ENCODE measurements at places on chromosomes 2 and 18.

DNA sequence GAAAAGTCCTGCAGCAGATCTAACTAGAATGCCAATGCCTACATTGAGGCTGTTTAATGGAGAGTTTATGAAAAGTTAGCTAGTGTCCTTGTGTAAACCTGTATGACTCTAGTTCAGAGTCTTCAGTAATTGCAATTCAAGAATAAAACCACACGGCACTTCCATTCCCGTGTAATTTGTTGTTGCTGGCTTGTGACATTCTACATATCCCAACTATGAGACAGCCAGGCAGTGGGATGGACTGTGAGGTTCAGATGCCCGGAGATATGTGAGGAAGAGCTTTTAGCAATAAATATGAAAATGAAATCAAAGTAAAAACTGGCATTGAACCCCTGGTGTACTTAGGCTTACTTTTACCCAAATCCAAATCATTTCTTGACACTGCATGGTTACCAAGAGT is 263.4 kb downstream of the NEDD4L start:
- no peak for DNase-seq

GRCh38 chr18:6751222-6751621 is 21.7 kb downstream of the ARHGAP28 start:
- DNase-seq, result no peak

- DNase-seq, result peak; percentile 30
These were observed 49.5 kb downstream of the CCDC148 start for GRCh38 chr2:158407031-158407430.

- no peak for DNase-seq
These were observed 137.0 kb downstream of the RND3 start for GRCh38 chr2:150350500-150350899.

DNA sequence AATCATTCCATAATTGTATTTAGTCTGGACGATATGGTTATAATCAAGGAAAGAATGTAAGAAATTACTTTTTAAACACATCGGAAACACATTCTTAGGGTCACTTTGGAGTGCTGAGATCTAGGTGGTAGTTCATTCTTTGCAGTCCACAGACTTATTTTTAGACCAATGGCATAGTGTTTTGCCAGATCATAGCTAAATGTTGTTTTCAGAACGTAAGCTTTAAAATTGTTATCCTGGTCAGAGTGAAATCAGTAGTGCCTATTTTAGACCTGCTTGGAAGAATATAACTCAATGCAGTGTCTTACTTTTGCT is 4.3 kb downstream of the MYL12A start:
- no peak for DNase-seq

DNA sequence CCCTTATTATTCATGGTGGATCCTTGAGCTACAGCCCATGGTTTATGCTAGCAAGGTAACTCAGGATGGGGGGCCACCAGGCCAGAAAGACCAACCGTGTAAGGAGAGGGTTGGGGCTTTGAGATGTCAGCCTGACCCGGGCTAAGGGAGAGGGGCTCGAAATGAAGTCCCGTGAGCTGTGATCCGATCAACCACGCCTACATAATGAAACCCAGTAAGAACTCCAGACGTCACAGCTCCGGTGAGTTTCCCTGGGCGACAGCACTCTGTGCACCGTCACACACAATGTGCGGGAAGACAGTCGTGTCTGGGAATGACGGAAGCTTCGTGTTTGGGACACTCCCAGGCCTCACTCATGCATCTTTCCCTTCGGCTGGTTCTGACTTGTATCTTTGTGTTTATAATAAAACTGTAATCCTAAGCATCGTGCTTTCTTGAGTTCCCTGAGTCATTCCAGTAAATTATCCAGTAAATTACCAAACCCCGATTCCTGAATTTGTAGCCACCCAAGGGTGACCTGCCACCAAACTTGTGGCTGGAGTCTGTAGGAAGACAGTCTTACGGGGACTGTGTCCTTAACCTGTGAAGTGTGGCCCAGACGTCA is 44.2 kb downstream of the CYP27C1 start:
- DNase-seq, result no peak

GRCh38 chr2:234952270-234953115 is 676 bp downstream of the SH3BP4 start:
- peak; percentile 41 for DNase-seq

DNA sequence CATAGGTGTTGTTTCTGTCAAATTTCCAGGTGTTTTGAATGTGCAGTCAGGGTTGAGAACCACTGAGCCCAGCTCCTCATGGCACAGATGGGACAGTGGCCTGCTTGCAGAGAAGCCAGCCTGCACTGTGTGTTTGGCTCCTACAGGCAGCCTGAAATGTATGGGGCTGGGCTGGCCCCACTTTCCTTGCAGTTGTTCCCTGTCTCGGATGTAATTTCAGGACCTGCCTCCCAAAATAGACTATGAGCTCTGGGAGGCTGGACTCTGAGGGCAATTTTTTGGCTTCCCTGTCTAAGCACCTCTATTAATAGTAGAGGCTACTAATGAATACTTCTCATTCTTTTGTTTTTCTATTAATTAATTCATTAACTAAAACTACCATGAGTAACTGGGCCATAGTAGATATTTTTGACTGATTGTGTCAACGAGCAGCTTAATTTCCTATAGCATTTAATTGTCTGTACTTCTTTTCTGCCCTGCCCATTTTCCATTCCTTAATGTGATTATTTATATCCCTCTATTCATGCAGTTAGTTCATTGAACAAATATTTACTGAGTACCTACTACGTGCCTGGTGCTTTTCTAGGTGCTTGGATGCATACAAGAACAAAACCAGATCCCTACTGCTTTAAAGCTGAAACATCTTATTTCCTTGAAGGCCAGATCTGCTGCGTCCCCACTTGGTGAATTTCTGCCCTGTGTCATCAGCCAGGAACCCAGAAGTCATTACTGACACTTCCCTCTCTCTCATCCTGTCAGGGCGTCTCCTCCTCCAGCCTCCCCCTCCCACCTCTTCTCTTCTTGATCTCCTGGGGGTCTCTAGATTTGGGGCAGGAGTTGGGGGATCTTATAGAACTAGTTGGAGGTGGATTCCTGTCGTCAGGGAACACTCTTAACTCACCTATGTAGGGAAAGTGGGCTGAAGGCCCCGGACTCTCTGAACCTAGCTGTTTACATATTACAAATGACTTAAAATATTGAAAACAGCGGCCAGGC is 16.3 kb downstream of the DYSF start:
- DNase-seq, result no peak

GRCh38 chr2:216897561-216898203 is 37.8 kb upstream of the TNP1 start:
- no peak for DNase-seq

DNA sequence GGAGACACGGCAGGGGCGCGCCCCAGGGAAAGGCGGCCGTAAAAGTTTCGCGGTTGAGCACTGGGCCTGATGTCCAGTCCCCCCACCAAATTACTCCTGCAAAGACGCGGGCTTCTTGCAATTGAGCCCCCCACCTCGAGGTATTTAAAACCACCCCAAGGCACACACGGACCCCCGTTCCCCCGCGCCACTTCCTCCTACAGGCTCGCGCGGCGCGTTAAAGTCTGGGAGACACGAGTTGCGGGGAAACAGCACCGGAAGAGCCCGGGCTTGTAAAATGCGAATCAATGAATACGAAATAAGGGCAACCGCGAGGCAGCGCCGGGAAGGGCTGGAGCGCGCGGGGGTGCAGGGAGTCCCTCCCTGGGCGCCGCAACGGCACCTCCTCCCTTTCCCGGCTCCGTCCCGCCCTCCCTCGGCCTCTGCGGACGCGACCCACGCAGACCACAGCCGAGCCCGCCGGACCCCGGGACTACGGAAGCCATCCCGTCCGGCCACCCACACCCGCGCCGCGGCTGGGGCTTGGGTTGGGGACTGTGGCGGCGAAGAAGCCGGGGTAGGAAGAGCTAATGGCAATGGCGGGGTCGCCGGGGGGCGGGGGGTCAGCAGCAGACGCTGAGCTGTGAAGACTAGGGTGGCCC is 918 bp upstream of the NETO1 start:
- DNase-seq, result no peak

GRCh38 chr18:77161383-77161782 is 28.8 kb upstream of the MBP start:
- no peak for DNase-seq

DNA sequence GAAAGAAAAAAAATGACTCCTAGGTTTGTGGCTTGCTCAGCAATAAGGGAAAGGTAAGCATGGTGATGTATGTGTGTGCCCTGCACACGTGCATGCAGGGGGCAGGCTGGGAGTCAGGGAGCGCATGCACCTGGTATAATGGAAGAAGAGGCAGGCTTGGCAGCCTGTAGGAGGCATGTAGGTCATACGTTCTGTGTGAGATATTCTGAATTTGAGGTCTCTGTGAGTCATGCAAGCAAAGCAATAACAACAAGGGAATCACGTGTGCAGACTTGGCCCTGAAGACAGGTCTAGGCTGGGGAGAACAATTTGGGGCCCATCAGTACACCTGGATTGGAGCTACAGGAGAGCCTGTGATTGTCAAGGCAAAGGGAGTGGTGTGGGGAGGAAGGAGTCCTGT is 94.5 kb upstream of the TTC39C start:
- DNase-seq, result no peak

- DNase-seq, result no peak
These were observed 137.6 kb downstream of the CERS6 start for GRCh38 chr2:168593713-168594112.

- DNase-seq, result no peak
These were observed 310.7 kb upstream of the EPAS1 start for GRCh38 chr2:45986509-45986908.

GRCh38 chr18:52160636-52161035 is 179.4 kb upstream of the DCC start:
- DNase-seq, result no peak

GRCh38 chr2:86433137-86433536 is 8.0 kb upstream of the KDM3A start:
- no peak for DNase-seq

DNA sequence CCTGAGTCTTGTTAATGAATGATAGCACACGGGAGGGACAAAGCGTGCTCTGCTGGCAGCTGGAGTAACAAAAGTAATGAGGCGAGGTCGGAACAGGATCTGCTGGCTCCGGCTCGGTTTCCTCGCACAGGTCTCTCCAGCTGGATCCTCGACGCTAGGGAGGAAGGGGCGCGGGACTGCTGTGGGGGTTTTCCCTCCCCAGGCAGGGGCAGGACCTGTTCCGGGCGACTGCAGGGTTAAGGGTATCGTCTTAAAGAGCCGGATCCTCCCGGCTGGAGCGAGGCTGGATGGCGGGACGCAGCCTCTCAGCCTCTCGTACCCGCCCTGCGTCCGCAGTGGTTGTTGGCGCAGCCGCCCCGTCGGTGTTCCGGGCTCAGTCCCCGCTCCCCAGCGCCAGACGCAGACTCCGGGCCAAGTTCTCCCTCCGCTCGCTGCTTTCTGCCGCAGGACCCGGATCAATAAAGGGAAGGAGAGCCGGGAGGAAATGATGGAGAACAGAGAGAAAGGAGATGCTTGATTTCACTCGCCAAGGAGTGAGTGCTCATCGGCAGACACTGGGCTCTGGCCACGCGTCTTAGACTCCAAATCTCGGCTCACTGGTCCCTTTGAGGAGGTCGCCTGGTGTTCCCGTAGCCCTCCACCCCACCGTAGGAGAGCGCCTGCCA is 1.1 kb upstream of the LIPG start:
- peak; percentile 36 for DNase-seq

DNA sequence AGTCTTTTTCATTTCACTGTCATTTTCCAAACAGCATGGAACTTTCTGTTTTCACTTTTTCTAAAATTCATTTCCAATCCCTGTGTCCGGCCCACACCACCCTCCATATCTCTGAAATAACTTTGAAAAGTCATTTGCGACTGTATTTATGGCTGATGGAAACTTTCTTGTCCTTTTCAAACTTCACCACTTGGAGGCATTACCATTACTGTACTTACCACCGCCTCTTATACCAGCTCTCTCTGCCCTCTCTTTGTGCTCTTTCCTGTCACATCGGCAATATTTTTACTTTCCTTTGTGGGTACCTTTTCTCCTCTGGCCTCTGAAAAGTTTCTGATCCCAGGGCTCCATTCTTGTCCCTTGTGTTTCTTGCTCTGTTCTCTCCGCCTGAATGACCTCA is 39.5 kb upstream of the IL1RL1 start:
- DNase-seq, result no peak

GRCh38 chr2:217035967-217036366 is 176.1 kb upstream of the TNP1 start:
- no peak for DNase-seq

DNA sequence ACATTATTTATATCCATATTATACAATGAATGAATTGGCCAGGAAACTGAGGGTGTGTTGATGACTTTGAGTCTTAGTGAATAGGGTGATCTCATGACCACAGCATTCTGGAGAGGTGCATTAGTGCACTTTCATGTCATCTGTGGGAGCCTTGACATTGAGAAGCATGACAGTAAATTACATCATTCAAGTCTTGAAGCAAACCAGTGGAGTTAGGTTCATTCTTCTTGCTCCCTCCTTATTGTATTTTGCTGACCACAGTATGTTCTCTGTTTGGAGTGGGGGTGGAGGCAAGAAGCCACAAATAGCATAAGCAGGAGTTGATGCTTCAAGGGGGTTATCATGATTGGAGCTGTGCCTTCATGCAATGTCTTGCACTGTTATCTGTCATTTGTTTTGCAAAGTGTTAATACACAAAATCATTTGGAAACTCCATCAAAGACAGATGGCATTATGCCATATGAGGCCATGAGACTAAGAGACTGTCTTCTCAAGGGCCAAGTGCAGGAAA is 680.2 kb downstream of the NYAP2 start:
- no peak for DNase-seq

DNA sequence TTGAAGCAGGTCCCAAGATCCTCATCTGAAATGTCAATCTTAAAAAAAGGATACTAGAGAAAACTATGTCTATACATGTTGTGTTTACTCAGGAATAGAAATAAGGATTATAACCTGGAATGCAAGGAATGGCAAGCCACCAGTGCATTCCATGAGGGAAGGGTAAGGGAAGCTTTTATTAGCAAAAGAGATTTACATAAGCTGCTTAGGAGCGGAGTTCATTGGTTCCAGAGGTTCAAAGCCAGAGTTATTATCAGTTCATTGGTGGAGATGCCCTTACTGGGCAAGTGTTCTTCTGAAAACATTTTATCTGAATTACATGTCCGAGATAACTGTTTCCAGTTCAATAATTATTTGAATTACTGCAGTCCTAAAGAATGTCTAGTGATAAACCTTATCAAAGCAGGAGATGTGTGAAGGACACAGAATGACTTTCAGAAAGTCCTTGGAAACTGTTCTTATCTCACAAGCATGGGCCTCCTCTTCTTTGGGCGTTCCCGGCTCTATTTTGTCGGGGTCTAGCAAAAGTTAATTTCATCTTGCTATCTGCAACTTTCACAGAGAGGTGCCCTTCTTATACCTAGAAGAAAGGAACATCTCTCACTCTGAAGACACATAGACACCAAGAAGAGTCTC is 23.5 kb downstream of the COMMD1 start:
- peak; percentile 79 for DNase-seq

- no peak for DNase-seq
These were observed 316.0 kb downstream of the SOX11 start for GRCh38 chr2:6008186-6008585.

GRCh38 chr2:15642011-15642814 is 50.5 kb downstream of the DDX1 start:
- DNase-seq, result no peak

GRCh38 chr18:35022426-35023001 is 18.7 kb upstream of the MAPRE2 start:
- DNase-seq, result no peak

GRCh38 chr18:3510896-3511295 is 60.9 kb downstream of the TGIF1 start:
- no peak for DNase-seq

- DNase-seq, result no peak
These were observed 723.1 kb downstream of the TMEM182 start for GRCh38 chr2:103484906-103485305.

Data from NCI-H82 (cell line).